ENCODE measurements at places on chromosomes 7 and 10.

DNA sequence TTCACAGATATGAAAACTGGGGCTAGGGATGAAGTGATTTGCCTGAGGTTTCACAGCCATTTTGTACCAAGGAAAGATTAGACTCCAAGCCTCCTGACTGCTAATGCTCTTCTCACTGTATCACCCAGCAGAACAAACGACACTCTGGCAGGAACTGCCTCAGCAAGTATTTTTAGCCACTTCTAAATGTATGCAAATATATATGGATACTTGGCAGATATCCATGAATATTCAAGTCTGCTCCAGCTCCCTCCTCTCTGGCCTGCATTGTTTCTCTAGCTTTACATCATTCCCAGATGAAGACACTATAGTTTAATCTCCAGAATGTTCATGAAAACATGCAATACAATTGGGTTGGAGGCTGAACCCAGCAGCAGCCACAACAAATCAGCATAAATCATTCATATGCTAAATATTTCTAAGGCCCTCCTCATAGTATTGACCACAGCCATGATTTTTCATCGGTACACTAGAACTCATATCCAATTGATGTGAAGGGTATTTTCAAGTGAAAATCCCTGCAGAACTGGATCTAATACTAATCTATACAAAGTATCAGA, 65.5 kb downstream of the HPSE2 start:
- no peak for DNase-seq

- peak; percentile 68 for DNase-seq
Measured at GRCh38 chr7:116211006-116211912, 920 bp downstream of the TES start.

- DNase-seq, result no peak
Measured at GRCh38 chr10:9060314-9060713, 1005.8 kb downstream of the GATA3 start.

- no peak for DNase-seq
Measured at GRCh38 chr10:131127610-131128009, 183.9 kb downstream of the TCERG1L start.

GRCh38 chr10:131165092-131165491, 146.4 kb downstream of the TCERG1L start:
- no peak for DNase-seq

- no peak for DNase-seq
Measured at GRCh38 chr10:106877574-106877973, 286.9 kb downstream of the SORCS1 start.

DNA sequence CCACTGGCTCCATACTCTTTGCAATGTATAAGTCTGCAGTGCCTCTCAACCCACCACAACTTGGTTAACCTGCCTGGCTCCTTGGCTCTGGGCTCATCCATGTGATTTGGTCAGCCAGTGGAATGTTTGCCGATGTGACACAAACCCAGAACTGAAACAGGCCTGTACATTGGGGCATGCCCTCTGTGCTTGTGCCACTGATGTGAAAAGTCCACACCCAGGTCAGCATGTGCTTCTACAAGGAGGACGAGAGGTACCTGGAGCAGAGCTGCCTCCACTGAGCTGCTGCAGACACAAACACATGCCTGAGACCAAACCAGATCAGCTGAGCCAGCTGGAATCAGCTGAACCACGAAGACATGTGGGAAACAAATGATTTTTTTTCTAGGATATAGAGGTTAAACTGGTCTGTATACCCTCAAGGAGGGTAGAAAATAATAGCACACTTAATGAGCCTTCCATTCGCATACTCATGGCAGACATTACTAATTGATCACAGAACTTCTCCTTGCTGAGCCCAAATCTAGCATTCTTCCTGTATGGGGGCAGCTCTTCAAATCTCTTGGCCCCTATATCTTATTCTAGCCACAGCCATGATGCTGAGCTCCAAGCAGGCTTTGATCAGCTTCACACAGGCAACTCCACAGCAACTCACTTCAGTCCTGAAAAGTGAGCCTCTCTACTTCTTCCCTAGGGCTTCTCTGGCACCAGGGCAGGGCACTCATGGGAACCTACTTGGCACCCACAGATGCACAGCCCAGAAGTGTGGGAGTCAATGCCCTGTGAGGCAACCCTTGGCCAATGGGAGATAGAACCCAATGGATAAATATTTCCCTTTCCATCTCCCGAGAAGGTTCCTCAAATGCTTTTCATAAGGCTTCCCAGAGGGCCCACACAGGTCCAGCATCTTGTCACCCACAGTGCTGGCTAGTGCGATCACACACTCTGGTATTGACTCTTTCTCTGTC, 18.6 kb downstream of the PYROXD2 start:
- DNase-seq, result no peak

GRCh38 chr7:127943541-127944521, 87.4 kb downstream of the LRRC4 start:
- no peak for DNase-seq

- no peak for DNase-seq
Measured at GRCh38 chr7:2598154-2598823, 33.5 kb upstream of the TTYH3 start.

DNA sequence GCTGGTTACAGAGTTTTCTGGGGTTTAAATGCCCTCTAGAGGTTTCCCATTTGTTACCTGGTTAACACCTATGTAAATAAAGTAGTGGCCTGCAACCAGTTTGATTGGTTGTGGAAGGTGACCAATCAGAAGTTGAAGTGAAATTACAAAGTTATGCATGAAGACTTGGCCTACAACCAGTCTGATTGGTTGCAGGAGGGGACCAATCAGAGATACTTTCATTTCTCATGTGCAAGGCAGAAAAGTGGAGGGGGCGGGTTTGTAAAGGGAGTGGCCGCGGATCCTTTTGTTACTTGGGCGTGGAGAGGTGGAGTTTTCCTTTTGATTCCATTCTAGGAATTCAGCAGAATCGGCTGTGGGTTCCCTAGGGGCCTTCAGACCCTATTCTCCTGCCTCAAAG, 80.8 kb downstream of the SEC23IP start:
- no peak for DNase-seq

- DNase-seq, result peak; percentile 42
Measured at GRCh38 chr7:20795881-20796280, 9.2 kb upstream of the SP8 start.

GRCh38 chr10:103842605-103843004, 12.8 kb downstream of the SH3PXD2A start:
- DNase-seq, result no peak

- no peak for DNase-seq
Measured at GRCh38 chr7:99242682-99243081, 30.0 kb upstream of the MYH16 start.

DNA sequence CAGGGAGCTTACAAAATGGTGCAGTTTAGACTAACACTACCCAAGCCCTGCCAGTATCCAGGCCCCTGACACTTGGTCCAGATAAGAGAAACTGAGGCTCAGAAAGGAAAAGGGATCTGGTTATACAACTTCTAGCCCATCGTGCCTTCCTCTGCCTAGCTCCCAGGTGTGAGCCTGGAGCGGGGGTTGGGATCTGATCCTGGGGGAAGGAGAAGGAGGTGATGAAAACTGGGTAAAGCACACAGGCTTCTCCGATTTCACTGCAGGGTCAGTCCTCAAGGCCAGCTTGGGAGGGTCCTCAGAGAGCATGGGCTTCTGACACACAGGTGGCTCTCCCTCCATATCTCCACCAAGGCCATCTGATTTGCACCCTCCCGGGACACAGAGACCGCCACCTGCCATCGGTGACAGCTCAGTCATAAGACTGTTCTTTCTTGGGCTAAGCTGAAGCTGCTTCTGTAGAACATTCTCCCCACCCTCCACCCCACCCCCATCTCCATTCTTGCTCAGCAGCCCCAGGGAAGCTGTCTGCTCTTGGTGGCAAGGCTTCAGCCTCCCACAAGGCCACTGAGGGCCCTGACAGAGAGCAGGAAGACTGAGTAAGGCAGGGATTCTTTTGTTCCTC, 16.4 kb downstream of the SRRM3 start:
- DNase-seq, result peak; percentile 39

GRCh38 chr7:154882931-154883474, 119.9 kb downstream of the PAXIP1 start:
- DNase-seq, result no peak

GRCh38 chr7:47401611-47402570, 180.0 kb downstream of the TNS3 start:
- DNase-seq, result no peak

- no peak for DNase-seq
Measured at GRCh38 chr10:123604506-123604905, 61.6 kb upstream of the GPR26 start.

GRCh38 chr10:71547312-71547711, 150.6 kb downstream of the CDH23 start:
- no peak for DNase-seq

DNA sequence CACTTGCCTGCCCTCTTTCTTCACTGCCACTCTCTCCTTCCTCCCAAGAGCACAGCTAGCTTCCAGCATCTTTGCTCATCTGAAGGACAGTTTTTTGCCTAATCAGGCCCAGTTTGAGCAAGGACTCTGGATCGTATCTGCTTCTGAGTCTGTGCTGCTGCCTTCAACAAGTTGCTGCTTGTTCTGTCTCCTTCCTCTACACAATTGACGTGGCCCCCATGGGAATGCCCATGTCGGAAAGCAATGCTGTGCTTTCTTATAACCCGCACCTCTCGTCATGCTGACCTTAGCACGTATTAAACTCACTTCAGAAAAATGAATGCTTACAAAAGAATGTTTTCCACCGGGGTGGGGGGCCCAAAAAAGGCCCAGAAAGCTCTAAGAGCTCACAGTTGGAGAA, 324.7 kb upstream of the C7orf33 start:
- no peak for DNase-seq

DNA sequence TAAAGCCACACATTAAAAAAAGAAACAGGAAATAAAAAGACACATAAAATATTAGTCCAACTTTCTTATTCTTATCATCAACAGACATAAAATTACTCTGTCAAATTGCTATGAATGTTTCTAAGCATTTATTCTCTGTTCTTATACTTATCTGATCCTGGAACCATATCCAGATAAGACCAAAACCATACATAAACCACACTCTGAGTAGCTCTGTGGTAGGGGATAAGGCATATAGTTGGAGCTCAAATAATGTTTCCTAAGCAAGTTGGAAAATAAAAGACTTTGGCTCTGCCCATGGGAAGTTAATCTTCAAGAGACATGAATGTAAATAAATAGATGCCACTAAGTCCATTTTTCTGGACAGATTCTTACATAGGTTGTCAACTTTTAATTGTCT, 103.1 kb upstream of the PLXDC2 start:
- DNase-seq, result no peak

All from WTC11 (cell line).